ENCODE measurements at places on chromosomes 6 and 20. TPM values are rescaled to one million over a fixed set of nuclear protein-coding genes. Genes with fewer than 3 reads are reported as not detected.
A peak's percentile ranks its signal among the peaks of the same experiment; 100 is the strongest.

- H3K36me3 ChIP-seq = no peaks in the 10 kb centered on the region
- peaks cover 28% of the 10 kb centered on the region for H3K4me1 ChIP-seq
- no peak overlapping the region for H3K4me3 ChIP-seq
- H3K27ac ChIP-seq = no peak overlapping the region
- H3K27me3 ChIP-seq = no peaks in the 10 kb centered on the region
These were observed 99.0 kb downstream of the JARID2 start for GRCh38 chr6:15344831-15345230.

GRCh38 chr6:137024237-137024990, 20.4 kb downstream of the IL20RA start:
- H3K4me1 ChIP-seq = no peaks in the 10 kb centered on the region
- no peaks in the 10 kb centered on the region for H3K27me3 ChIP-seq
- peak; percentile 26 for DNase-seq
- no peak overlapping the region for H3K4me3 ChIP-seq
- H3K36me3 ChIP-seq = no peaks in the 10 kb centered on the region

DNA sequence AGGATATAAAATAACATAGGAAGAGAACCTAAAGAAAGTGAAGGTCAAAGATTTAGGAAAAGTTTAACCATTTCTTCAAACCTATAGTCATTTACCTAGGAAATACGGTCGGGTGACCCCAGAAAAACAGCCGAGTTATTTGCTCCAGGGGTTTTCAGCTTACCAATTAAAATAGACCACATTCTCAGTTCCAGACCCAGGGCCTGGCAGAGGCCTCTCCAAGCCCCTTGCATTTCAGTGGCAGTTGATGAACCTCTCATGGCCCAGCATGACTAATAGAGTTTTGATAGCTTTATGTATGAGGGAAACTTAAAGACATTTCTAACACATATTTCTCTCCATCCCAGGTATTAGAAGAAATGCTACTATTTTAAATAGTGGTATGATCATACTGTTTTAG, 113.5 kb downstream of the OGFRL1 start:
- no peaks in the 10 kb centered on the region for H3K36me3 ChIP-seq
- peaks cover 58% of the 10 kb centered on the region for H3K4me1 ChIP-seq
- no peaks in the 10 kb centered on the region for H3K27me3 ChIP-seq

- H3K36me3 ChIP-seq = no peaks in the 10 kb centered on the region
- H3K4me3 ChIP-seq = no peak overlapping the region
- H3K27me3 ChIP-seq = no peaks in the 10 kb centered on the region
- H3K27ac ChIP-seq = no peak overlapping the region
These were observed 140.8 kb downstream of the FARS2 start for GRCh38 chr6:5401845-5402738.

DNA sequence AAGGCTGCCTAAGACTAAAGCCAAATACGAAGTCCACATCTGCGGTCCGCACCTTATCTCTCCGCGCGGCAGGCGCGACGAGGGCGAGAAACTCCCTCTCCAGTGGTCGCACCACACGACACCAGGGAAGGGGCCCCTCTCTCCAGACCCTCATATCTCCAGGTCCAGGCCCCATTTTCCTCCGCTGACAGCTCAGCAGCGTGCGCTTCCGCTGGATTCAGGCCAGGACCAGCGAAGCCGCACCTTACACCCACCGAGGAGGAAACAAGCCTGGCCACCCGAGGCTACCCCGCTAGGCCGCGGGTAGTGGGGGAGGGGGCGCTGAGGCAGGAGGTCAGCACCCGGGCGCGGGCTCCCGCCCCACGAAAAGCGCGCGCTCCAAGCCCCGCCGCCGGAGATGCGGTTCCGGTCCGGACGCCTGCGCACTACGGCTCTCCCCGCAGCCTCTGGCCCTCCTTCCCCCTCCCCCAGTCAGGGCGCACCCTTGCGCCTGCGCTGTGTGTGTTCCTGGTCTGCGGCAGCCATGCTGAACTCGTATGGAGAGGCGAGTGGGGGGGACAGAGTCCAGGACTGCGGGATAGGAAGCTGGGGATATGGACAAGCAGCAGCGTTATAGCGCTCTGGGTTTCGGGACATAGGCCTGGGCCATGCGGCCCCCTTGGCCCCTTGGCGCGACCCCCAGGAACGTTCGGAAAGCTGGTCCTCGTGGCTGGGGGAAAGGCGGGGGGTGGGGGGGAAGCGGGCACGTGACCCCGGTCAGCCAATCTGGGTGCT, at the start of gene BRD2:
Gene BRD2 (plus strand): TSS at position 502 of the 774 bp plus-strand sequence. CDS start 4,305 bp downstream, outside the sequence.
- peak; percentile 99 for DNase-seq
- peaks cover 14% of the 10 kb centered on the region for H3K4me1 ChIP-seq
- H3K27ac ChIP-seq = peak within 1 kb of the TSS; percentile 100

DNA sequence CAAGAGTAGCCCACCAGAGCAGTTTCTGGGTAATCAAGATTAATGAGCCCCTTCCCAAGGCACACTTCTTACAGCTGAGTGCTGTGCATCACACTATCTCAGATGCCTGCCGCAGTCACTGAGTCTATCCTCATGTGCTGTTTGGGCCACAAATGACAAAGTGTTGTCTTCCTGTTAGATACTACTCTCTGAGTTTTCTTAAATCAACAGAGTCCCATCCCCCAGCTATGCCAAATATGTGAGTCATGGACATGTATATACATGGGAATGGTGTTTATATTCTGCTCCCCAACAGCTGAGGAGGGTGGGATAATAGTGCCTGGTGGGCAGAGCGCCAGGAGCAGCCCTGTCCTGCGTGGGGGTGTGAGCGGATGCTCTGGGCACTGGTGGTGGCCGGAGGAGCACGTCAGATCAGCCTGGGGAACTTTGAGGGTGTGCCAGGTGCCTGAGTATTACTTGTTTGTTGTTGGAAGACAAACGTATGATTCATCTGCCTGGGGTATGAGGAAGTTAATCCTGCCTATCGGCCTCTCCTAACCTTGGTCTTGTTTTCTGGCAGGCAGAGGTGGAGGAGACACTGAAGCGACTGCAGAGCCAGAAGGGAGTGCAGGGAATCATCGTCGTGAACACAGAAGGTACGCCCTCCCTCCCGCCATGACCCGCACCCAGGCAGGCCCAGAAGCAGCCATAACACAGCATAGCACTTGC, 9.6 kb downstream of the DYNLRB1 start:
- no peak overlapping the region for H3K4me3 ChIP-seq
- H3K27ac ChIP-seq = peak overlapping the region; percentile 83
- H3K36me3 ChIP-seq = peaks cover 11% of the 10 kb centered on the region
- H3K4me1 ChIP-seq = peaks cover 70% of the 10 kb centered on the region
- DNase-seq = peak; percentile 95
- H3K27me3 ChIP-seq = no peaks in the 10 kb centered on the region

DNA sequence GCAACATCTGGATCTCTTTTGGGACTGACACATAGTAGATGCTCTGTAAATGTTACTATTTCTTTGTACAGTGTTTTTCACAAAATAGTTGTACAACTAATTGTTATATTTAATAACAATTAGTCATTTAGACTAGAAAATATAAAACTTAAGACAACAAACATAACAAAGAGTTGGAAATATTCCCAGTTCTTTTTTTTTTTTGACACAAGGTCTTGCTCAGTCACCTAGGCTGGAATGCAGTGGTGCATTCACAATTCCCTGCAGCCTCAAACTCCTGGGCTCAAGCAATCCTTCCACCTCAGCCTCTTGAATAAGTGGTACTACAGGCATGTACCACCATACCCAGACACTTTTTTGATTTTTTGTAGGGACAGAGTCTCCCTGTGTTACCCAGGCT, 105.8 kb downstream of the UTRN start:
- no peak overlapping the region for H3K4me3 ChIP-seq
- DNase-seq = no peak
- no peak overlapping the region for H3K27ac ChIP-seq

DNA sequence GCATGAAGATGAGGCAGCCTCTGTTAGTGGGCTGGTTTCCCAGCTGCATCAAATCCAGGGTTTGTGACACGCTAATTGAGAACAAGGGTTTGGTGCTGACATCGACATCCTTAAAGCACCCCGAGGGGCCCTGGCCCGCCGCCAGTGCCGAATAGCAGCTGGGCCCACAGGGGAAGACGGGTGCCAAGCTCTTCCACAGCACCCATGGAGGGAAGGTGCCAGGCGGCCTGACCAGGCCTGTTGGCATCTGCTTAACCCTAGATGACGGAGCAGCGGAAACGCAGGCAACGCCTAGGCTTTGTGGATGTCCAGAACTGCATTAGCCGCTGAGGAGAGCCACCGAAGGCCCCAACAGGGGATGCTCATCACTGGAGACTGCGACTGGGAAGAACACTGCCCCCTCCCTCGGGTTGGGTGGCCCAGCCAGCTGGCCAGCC, 16.0 kb downstream of the UQCC2 start:
- peaks cover 69% of the 10 kb centered on the region for H3K4me1 ChIP-seq
- DNase-seq = no peak
- no peak overlapping the region for H3K27ac ChIP-seq
- H3K27me3 ChIP-seq = no peaks in the 10 kb centered on the region

GRCh38 chr6:80134065-80134464, 27.6 kb downstream of the BCKDHB start:
- DNase-seq = no peak
- H3K27ac ChIP-seq = no peak overlapping the region
- no peaks in the 10 kb centered on the region for H3K4me1 ChIP-seq
- no peaks in the 10 kb centered on the region for H3K27me3 ChIP-seq
- no peak overlapping the region for H3K4me3 ChIP-seq

- H3K4me3 ChIP-seq = no peak overlapping the region
- H3K27me3 ChIP-seq = no peaks in the 10 kb centered on the region
- H3K36me3 ChIP-seq = peaks cover 37% of the 10 kb centered on the region
- H3K4me1 ChIP-seq = no peaks in the 10 kb centered on the region
These were observed 11.7 kb downstream of the MMP24 start for GRCh38 chr20:35238170-35238569.

DNA sequence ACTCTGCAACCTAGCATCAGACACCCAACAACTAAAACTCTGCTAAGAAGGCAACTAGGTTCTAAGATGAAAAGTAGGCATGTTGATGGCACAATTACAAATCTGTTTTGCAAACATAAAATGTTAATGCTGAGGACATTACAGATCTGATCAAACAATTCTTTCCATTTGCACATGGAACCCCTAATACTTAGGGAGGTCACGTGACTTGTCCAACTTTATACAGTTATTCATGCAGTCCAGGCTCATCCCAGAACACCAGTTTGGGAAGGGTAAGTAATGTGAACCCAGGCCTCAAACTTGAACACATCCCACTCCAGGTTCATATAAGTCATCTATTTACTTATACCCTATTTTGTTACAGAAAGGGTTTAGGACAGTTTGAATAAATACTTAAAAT, 247.2 kb downstream of the HACE1 start:
- no peak overlapping the region for H3K27ac ChIP-seq
- H3K4me3 ChIP-seq = no peak overlapping the region
- no peaks in the 10 kb centered on the region for H3K36me3 ChIP-seq
- DNase-seq = no peak
- H3K4me1 ChIP-seq = peaks cover 9% of the 10 kb centered on the region

- H3K4me3 ChIP-seq = no peak overlapping the region
- no peaks in the 10 kb centered on the region for H3K27me3 ChIP-seq
- no peak overlapping the region for H3K27ac ChIP-seq
These were observed 31.9 kb downstream of the ANKRD60 start for GRCh38 chr20:58196402-58197184.

- no peaks in the 10 kb centered on the region for H3K27me3 ChIP-seq
- H3K4me3 ChIP-seq = peak overlapping the region; percentile 95
- peak overlapping the region; percentile 100 for H3K27ac ChIP-seq
These were observed 2.6 kb downstream of the SENP6 start for GRCh38 chr6:75604294-75604693.

Gene DCDC2
- not detected for total RNA-seq

Gene EDN1
- total RNA-seq = 27.9 TPM

Gene LPA
- total RNA-seq = not detected

DNA sequence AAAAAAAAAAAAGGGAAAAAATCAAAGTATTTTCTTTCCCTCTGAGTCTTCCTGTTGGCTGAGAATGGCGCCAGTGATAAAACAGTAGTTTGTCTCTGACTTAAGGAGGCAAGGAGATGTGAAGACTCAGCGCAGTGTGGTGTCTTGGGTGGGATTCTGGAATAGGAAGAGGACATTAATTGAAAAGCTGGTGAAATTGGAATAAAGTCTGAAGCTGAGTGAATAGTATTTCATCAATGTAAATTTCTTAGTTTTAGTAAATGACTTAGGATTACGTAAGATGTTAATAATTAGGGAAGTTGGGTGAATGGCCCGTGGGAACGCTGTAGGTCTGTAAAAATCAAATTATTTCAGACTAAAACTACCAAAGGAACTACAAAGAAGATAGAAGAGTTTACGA, 122.8 kb upstream of the ZNF217 start:
- no peak for DNase-seq
- H3K27ac ChIP-seq = no peak overlapping the region
- no peaks in the 10 kb centered on the region for H3K4me1 ChIP-seq

GRCh38 chr6:33314515-33314942, 651 bp upstream of the TAPBP start:
- no peaks in the 10 kb centered on the region for H3K27me3 ChIP-seq
- H3K27ac ChIP-seq = peak overlapping the region; percentile 96
- peaks cover 59% of the 10 kb centered on the region for H3K4me1 ChIP-seq
- H3K36me3 ChIP-seq = peaks cover 34% of the 10 kb centered on the region
- DNase-seq = peak; percentile 93

DNA sequence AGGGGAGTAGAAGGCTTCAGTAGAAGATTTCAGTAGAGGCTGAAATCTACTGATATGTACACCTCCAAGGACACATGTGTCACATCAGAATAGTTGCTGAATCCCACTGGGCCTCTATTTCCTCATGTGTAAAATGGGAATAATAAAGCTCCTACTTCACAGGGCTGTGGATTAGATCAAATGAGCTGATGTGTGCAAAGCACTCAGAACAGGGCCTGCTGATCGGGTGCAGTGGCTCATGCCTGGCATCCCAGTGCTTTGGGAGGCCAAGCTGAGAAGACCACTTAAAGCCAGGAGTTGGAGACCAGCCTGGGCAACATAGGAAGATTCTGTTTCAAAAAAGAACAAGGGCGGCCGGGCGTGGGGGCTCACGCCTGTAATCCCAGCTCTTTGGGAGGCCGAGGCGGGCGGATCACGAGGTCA, 8.1 kb upstream of the AP5S1 start:
- DNase-seq = no peak
- peaks cover 52% of the 10 kb centered on the region for H3K4me1 ChIP-seq
- H3K4me3 ChIP-seq = no peak overlapping the region

GRCh38 chr20:58762120-58762519, 69.5 kb downstream of the NPEPL1 start:
- H3K36me3 ChIP-seq = no peaks in the 10 kb centered on the region
- no peak overlapping the region for H3K27ac ChIP-seq
- no peak overlapping the region for H3K4me3 ChIP-seq

DNA sequence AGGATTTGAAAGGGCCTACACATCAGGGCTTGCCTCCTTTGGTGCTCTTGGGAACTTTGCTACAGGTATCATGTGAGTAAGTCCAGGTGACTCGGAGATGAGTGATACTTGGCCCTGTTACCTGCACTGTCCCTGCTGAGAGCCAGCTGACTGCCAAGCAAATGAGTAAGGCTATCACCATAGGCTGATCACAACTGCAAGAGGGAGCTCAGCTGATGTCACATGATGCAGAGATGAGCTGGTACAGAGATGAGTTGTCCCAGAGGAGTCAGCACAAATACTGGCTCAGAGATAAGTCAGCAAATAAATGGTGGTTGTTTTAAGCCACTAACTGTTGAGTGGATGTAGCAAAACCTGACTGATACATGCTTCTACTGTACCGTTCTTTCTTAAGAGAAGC, 41.4 kb downstream of the LAMP5 start:
- no peak for DNase-seq
- H3K27me3 ChIP-seq = no peaks in the 10 kb centered on the region
- H3K4me3 ChIP-seq = no peak overlapping the region
- no peaks in the 10 kb centered on the region for H3K4me1 ChIP-seq
- no peaks in the 10 kb centered on the region for H3K36me3 ChIP-seq

Gene TMC2
- total RNA-seq = 0.34 TPM

Gene EPPIN
- total RNA-seq = not detected

All from esophagus muscularis mucosa (tissue), 4 donors.